ENCODE measurements at places on chromosomes 5 and 9.

- no peak for DNase-seq
These were observed 639.0 kb upstream of the TYRP1 start for GRCh38 chr9:12054235-12054634.

DNA sequence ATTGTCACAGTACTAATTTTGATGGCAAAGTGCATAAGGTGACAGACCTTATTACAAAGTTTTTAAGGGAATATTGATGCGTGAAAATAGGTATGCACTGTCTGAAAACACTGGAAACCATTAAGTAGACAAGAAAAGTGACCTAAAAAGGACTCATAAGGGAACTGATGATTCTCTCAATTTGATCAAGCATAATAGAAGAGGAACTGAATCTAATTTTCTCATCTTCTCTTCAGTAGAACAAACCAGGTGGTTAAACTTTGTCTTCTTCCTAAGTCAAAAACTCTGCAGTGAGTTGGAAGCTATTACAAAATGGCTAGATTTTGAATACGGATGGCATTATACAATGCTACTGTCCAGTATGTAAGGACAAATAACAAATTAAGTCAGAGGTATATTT lies 53.4 kb downstream of the RNF145 start:
- no peak for DNase-seq

DNA sequence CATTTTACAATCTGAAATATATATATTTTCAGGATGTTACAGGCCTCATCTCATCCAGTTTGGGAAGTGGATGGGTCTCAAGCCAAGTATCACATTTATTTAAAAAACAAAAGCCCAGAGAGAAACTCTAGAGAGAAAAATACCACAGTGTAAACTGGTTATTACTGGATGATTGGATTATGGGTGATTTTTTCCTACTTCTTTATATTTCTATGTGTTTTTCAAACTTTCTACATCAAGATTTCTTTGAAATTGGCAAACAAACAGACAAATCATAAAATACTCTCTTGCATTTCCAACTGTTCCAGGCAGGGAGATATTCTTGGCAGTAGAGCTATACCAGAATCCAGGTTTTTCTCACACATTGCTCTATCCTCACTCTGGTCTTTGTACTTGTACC lies 116.0 kb upstream of the SMIM23 start:
- no peak for DNase-seq

- no peak for DNase-seq
These were observed 19.4 kb downstream of the CHD1 start for GRCh38 chr5:98909363-98909762.

DNA sequence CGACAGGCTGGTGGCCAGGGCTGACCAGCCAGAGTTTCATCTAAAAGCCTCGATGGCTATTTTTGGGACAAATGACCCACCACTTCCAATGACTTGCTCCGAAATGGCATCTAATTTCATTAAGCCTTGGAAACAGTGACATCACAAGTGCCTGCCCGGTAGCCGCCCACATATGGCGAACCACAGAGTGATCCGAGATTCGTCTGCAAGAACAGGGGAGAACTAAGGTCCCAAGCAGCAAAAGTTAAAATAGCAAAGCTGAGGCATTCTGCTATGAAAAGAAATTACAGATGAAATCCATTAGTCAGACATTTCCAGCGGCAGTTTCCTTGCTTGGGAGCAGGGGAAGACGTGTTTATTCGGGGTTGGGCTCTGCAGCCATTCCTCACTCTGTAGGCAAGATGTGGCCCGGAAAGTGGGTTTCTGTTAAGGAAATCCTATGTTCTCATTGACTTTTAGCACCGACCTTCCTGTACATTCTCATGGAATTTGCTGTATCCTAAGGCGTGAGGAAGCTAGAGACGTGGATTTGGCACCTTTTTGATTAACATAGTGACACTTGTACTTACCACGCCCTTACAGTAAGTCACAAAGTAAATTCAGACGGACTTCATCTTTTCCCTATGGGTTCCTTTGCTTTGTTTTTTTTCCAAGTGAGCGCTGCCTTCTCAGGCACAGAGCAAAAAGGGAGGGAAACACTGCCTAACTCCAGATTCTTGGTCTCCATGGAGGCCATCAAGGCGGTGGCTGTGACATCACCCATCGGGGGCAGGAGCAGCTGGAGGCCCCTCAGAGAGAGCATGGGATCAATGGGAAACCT lies 45.1 kb downstream of the ERGIC1 start:
- DNase-seq = no peak

DNA sequence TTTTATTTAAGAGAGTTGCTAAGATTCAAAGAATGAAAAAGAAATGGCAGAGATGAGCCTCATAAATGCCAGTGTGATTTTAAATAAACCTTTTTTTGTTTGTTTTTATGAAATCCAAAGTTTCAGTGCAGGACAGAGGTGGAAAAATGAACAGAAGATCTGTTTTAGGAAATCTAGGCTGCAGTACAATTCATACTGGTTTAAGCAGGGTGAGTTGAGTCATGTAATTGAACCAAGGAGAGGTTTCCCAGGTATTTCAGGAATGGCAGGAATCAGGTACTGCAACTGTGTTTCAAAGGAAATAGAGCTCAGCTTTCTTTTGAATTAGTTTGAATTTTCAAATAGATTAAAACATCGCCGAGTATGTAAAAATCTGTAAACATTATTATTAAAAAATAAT lies 3.0 kb upstream of the ANKRD31 start:
- no peak for DNase-seq

DNA sequence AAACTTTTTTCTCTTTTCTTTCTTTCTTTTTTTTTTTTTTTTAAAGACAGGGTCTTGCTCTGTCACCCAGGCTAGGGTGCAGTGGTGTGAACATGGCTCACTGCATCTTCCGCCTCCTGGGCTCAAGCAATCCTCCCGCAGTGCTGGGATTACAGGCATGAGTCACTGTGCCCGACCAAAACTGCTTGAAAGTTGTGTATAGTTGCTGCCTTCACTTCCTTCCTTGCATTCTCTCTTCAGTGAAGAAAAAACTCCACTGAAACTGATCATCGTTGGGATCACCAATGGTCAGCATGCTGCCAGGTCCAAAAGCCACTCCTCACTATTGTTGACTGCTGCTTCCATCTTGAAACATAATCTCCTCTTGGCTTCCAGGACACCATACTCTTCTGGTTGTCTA lies 66.6 kb upstream of the CTNNA1 start:
- no peak for DNase-seq

GRCh38 chr9:116223926-116224325 lies 70.3 kb downstream of the PAPPA start:
- no peak for DNase-seq

DNA sequence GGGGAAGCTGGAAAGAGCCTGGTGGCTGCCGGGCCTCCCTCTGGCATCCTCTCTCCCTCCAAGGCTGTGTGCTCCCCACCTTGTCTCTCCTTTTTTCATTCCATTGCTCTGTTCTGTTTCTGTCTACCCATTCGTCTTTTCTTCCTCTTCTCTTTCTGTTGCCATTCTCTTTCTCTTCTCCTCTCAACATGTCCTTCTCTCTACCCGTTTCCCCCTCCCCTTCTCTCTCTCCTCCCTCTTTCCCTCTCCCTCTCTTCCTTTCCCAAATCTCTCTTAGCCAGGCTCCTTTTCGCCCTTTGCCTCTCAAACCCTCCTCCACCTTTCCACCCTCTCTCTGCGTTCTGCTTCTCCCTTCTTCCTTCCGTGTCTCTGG lies 19.4 kb upstream of the KCNIP1 start:
- no peak for DNase-seq

- DNase-seq = no peak
These were observed 267.0 kb downstream of the EBF1 start for GRCh38 chr5:158832731-158833130.

GRCh38 chr9:126612326-126612812 lies 1.4 kb upstream of the LMX1B start:
- DNase-seq = no peak

- no peak for DNase-seq
These were observed 419.1 kb downstream of the ENC1 start for GRCh38 chr5:74221413-74221812.

DNA sequence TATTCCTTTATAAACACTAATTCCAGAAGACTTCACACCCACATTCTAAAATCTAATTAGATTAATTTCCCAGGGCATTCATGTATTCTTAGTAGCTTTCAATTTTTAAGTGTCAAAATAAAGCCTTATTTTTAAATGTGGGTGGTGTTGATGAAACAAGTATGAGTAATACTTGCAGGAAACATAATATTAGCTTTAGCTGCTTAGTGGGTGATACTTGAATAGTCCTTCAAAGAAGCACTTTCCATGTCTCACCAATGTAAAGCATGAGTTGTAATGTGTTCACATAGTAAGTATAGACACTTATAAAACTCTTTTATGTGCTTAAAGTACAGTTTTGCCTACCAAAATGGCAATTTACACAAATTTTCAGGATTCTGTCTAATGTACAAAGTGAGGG lies 6.9 kb downstream of the FNBP1 start:
- DNase-seq = no peak

DNA sequence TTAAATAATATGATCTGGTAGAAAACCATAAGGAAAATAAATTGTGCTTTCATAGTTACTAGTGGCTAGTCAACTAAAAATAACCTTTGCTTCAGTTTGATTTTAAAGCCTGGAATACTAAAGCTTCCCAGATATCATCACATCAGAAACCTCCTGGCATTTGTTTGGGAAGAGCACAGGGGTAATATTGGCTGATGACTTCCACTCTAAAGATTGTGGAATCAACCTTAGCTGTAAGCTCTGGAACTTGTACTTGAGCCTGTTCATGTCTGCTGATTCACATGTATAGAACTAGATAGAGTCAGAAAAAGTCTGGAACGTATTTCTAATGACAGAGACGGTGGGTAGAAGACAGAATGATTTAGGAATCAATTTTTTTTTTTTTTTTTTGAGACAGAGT lies 345.0 kb downstream of the CWC27 start:
- no peak for DNase-seq

- DNase-seq = no peak
These were observed 57.8 kb downstream of the IZUMO3 start for GRCh38 chr9:24487946-24488345.

DNA sequence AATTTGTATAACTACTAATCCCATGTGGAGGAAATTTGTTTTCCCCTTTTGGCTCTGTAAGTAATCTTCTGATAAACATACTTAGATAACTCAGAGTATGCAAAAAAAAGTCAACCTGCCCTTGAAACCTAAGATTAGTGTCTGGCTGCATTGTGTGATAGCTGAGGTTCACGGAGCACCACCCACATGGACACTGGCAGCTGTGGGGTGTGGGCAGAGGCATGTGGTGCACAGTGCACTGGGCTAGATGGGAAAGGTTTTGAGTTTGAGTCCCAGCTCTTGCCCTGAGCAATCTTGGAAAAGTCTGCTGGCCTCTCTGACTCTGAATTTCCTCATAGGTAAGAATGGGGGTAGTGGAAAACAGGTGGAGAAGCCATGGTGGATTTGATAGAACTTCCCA lies 75.1 kb downstream of the PLCXD3 start:
- no peak for DNase-seq

DNA sequence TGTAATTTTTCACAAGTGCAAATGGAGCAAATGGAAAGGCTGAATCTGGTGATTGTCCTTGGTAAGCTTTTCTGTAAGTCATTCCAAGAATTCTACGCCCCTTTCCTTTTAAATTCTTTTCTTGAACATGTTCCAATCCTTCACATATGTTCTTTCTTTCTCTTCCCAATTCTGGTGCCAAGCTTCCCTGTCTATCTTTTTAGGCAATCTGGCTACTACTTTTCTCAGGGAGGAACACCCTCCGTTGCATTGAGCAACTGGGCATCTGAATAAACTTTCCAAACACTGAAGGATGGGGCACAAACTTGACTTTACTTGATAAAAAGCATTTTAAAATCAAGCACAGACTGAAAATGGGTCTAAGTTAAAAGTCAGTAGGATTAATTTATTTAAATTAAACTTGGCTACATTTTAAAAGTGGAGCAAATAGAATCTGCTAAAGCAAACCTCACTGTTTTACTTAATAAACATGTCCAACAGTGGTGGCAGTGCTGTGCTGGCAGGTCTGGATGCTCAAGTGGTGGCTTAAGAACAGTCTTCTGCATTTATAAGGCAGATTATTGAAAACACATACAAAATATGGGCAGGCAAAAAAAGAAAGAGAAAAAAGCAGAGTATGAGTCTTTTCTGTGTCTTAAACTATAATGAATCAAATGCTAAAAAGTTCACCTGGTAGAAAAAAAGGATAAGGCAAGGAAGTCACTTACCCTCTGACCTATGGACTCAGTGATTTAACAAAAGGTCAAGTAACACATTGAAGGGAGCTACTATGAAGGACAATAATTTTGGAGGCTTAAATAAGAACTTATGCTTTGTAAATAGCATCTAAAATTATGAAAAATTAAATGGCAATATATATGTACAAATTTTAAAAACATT lies 5.4 kb downstream of the ELL2 start:
- no peak for DNase-seq

- DNase-seq = no peak
These were observed 223.1 kb downstream of the GNA14 start for GRCh38 chr9:77424993-77425392.

DNA sequence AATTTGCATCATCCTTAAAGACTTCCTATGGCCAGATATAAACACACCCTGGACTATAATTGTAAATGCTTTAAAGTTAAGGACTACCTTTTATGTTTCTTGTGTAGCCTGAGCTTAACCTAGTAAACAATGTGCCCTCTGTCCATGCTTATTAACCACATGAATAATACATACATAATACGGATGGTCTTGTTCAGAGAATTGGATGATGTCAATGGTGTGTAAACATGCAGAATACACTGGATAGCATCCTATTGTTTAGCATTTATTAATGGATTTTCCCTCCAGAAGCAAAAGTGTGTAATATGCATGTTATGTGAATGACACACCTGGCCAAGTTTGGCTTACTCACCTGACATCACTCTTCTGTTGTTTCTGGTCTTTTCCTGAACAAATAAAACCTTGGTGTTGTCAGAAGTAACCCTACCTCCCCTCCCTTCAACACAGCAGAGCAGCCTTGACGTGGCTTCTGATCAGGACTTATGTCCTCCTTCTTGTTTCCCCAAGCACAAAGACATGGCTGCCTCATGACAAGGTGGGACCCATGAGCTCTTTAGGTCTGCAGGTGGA lies 517.9 kb downstream of the MTRR start:
- no peak for DNase-seq

GRCh38 chr9:259405-260404 lies 45.0 kb downstream of the DOCK8 start:
- no peak for DNase-seq

All from NCI-H1105 (cell line).